NCI-H1105 (cell line): ENCODE measurements at places on chromosomes 12 and 14.
A peak's percentile ranks its signal among the peaks of the same experiment; 100 is the strongest.

- no peak for DNase-seq
Observed at GRCh38 chr12:67689385-67689784, 40.8 kb downstream of the DYRK2 start.

DNA sequence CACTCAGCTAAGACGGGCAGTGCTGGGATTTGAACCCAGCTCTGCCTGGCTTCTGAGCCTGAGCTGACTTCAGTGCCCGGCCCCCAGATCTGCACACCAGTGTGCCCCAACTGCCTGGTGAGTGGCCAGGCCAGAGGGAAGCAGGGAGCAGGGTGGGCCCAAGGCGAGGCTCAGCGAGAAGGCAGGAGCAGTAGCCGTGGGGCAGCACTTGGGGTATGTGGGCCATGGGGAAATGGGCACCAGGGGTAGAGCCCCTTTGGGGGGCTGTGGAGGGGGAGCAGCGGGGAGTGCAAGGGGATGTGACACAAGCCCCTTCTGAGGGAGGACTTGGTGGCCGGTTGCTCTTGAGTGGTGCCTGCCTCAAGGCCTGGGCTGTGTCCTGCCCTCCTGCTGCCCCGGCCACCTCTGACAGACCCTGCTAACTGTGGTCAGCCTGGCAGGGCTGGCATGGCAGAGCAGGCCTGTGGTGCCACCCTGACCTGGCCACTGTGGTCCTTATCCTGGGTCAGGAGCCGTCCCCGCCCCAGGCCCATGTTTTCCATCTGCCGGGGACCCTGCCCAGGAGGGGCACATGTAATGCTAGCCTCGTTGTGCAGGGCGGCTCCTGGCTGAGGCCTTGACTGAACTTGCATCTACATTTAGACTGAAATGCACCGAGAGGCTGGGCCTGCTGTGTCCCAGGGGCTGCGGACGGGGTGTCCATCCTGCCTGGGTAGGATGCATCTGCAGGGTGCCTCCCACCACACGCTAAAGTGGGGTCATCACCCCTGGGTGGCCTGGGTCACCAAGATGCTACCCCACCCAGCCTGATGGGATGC lies 90.5 kb downstream of the KIF26A start:
- no peak for DNase-seq

DNA sequence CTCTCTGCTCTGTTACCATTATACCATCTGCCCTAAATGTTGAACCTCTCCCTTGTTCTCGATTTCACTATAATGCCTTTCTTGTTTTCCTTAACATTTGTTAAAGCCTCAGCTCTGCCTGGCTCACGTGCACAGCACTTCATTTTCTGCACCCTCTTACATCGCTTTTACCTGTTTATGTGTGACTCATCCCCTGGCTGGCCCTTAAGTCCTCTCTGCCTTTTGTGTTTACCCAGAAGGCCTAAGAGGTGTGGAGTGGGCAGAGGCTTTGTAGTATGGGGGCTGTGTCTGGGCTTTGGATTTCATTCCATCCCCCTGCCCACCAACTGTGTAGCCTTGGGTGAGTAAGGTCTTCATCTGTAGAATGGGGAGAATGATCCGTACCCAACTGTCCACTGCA lies 36.5 kb downstream of the UBE3B start:
- DNase-seq: no peak

GRCh38 chr14:38762845-38763244 lies 340.2 kb downstream of the SEC23A start:
- no peak for DNase-seq

GRCh38 chr12:92070054-92070863 lies 75.4 kb downstream of the BTG1 start:
- no peak for DNase-seq

DNA sequence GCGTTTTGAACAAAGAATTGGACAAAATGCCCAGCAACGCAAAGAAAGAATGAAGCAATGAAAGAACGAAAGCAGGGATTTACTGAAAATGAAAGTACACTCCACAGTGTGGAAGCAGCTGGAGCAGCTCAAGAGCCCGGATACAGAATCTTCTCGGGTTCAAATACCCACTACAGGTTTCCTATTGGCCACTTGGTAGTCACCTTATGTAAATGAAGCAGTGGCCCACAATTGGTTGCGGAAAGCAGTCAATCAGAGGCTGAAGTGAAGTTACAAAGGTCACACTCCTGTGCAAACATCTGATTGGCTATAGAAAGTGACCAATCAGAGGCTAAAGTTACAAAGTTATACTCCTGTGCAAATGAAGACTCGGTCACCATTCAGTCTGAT lies 15.0 kb upstream of the PPP1R13B start:
- no peak for DNase-seq

DNA sequence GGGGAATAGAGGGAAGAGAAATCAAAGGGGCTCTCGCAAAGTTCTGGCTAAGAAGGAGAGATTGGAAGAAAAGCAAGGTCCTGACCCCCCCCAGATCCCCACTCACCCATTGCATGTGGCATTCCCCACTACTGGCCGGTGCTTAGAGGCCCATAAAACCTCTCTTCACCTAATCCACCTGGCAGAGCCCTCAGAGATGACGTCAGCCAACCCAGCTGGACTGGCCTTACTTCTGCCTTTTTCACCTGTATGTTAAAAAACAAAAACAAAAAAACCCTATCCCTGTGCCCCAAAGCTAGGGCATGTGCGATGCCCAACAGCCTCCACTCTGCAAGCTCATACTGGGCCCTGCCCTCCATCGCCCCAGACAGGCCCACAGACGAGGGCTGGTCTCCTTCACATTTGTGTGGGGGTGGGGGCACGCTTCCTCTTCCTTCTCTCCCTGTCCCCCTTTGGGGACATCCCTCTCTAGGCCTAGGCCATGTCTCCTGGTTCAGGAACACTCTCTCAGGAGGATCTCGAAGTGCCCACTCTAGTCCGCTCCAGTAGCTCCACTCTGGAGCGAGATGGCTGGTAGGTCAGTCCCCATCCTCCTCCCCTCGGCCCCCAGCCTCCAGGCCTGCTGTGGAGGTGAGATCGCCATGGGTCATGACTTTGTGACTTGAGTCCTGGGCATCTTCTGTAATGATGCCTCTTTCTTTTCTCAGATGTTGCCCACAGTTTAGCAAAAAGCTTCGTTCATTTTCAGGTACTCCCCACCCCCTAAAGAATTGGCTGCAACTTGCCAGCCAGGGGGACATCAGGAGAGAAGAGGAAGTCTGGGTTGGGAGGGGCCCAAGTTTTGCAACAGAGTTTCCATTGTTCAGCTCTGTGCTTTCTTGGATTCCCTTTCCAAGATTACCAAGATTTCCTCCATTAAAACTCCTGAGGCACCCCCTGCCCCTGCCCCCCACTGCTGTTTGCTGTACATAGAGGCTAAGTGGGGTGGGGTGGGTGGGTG lies 37.0 kb downstream of the FIGNL2 start:
- DNase-seq: no peak

GRCh38 chr14:61343471-61343870 lies 22.1 kb downstream of the PRKCH start:
- DNase-seq: no peak

GRCh38 chr12:116236148-116236731 lies 41.3 kb downstream of the MED13L start:
- DNase-seq: peak; percentile 61

- no peak for DNase-seq
Observed at GRCh38 chr14:22492622-22493542, 96.1 kb downstream of the DAD1 start.

- DNase-seq: no peak
Observed at GRCh38 chr12:64456119-64456518, 4.2 kb downstream of the TBK1 start.

GRCh38 chr14:100333827-100334226 lies 10.7 kb downstream of the SLC25A47 start:
- DNase-seq: no peak

DNA sequence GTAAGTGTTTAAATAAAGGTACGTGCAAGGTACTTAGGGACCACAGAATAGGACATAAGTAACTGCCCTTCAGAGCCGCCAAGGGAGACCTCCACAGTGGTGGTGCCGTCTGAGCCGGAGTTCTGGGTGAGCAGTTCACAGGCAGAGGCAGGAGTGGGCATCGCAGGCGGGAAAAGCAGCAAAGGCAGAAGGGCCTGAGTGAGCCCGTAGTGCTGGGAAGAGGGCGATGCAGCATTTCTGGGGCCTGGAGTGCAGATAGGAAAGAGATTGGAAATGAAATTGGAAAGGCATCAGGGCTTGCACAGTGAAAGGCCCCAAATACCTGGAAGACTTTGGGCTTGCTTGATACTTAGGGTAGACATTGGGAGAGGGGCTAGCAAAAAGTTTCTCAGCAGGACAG lies 32.9 kb downstream of the EVL start:
- no peak for DNase-seq

DNA sequence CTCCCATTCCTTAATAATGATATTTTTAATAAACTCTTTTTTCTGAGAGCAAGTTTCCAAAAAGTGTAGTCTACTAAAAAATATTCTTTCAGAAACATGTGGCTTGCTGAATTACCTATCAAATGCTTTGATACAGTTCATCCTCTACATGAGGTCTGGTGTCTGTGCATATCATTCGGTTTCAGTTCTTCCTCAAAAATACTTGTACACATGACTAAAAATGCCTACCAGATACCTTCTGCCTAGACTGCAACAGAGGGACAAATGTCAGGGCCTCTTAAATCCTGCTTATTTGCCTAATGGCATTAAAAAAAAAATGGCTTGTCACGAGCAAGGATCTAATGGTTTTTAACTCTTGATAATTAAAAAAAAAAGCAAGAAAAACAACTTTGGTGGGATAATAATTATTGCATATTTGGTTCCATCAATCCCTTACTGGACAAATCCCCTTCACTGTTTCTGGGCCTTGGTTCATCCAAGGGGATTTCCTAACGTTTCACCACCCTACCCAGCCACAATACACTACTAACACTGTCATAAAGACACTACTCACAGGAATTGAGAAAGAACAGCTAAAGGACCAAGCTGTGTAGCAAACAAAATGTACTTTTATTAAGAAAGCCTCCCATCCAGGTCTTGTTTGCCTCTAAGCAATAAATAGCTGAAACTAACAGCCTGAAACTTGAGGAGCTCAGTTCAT lies 45.7 kb downstream of the PARP11 start:
- no peak for DNase-seq

DNA sequence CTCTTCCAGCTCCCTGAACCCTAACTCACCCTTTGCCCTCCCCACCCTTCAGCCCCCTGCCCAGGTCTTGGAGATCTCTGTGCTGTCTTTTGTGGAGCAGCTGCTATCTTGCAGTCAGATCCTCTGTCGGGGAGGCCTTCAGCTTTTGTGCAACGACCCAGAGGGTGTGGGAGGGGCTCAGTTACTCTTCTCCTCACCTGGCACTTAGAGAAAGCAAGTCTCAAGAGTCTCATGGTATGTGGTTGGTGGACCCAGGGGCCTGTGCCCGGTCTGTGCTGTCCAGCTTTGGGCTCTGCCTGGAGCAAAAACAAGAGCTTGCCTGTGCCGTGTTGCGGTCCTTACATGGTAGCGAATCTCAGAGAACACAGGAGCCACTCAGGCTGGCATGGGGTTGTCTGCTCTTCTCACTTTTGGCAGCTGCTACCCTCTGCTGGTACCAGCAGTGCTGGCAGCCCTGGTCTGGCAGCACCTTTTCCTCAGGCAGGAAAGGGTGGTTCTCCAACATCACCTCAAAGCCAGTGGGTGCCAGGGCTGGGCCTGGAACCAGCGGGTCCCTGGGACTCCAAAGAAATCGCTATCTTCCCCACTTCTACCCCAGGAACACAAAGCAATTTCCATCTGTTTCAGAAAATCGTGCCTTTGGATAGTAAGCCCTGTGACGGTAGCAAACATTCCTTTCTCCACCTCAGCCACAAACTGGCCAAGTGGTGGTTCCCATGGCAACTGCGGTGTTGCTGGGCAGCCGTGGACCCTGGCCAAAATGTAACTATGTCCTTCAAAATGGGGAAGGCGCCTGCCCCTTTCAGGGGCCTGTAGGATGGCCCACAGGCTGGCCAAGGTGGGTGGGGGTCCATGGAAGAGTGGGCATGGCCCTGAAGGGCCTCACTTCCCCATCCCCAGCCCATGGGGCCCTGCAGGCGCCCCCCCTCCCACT lies 90.0 kb downstream of the RIN3 start:
- peak; percentile 27 for DNase-seq

GRCh38 chr12:131620520-131620919 lies 90.4 kb upstream of the SFSWAP start:
- DNase-seq: no peak

- DNase-seq: no peak
Observed at GRCh38 chr12:113022563-113023297, 33.8 kb upstream of the DTX1 start.

- no peak for DNase-seq
Observed at GRCh38 chr14:97268097-97268496, 470.9 kb downstream of the VRK1 start.

GRCh38 chr12:70971001-70971794 lies 50.7 kb upstream of the PTPRR start:
- no peak for DNase-seq

DNA sequence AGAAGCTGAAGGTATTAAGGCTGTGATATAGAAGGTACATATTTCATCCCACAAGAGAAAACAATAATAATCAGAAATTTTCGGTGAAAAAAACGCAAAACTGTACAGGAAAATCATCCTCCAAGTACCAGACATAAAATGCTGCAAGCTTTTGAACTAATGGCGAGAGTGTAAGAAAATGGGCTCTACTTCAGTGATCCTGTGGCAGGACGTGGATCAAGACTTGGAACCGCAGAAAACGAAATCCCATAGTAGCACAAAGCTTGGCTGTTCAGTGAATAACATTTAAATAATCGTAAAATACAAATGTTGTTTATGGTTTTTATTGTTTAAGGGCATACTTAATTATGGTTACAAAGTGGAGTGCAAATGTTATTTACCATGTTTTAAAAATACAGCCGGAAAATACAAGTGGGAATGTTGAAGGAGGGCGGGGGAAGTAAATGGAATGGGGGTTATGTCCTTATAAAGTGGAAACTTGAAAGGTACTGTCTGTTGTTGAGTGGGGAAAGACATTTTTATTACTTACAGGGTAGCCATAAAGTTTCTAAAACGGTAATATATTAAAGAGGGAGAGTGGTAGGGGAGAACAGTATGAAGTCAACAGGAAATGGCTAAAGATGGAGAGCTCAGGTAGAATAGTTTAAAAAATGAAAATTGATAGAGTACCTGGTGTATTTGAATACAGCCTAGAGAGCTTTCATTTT lies 1.1 kb downstream of the SMIM10L1 start:
- peak; percentile 13 for DNase-seq
